Tibial nerve (tissue), 4 donors: ENCODE measurements at places on chromosomes 2 and 18. TPM values are rescaled to one million over a fixed set of nuclear protein-coding genes. Genes with fewer than 3 reads are reported as not detected.

GRCh38 chr2:230326453-230327417, at the start of gene SP140L:
TSS of gene SP140L (plus strand) at chr2:230327193. CDS start at chr2:230327270, 77 bp downstream.
- DNase-seq = peak; percentile 55

DNA sequence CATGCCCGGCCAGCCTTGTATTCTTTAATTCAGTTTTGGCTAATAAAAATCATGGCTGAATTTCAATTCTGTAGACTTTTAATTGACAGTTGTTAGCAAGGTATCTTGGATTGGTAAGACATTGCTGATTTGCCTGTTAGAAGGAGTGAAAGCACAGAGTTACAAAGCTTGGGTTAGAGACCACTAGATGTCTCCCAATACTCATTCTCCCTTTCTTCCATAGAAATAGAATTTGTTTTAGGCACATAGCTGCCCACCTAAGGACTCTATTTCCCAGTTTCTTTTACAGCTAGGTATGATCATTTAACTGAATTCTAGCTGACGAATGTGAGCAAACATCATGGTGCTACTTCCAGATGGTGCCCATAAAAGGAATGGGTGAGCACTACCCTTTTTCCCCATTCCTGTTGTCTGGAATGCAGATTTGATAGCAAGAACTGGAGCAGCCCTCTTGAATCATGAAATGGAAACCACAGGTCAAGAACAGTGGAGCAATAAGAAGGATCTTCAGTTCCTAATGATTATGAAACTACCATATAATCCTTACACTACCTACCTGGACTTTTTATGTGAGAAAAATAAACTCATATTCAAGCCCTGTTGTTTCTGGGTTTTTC, 17.5 kb downstream of the PECR start:
- no peak for DNase-seq

DNA sequence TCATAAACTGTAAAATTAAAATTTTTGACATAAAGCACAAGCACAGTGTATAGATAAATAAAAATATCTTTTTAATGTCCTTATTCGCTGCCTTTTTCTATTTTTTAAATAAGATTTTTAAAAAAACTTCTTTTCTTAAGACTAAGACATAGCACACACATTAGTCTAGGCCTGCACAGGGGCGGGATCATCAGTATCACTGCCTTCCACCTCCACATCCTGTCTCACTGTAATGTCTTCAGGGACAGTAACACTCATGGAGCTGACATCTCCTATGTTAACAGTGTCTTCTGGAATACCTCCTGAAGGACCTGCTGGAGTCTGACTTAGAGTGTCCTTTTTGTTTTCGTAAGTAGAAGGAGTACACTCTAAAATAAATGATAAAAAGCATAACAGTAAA, 33.0 kb downstream of the VAPA start:
- no peak for DNase-seq

- no peak for DNase-seq
These were observed 37.0 kb downstream of the LIMS1 start for GRCh38 chr2:108571286-108571685.

DNA sequence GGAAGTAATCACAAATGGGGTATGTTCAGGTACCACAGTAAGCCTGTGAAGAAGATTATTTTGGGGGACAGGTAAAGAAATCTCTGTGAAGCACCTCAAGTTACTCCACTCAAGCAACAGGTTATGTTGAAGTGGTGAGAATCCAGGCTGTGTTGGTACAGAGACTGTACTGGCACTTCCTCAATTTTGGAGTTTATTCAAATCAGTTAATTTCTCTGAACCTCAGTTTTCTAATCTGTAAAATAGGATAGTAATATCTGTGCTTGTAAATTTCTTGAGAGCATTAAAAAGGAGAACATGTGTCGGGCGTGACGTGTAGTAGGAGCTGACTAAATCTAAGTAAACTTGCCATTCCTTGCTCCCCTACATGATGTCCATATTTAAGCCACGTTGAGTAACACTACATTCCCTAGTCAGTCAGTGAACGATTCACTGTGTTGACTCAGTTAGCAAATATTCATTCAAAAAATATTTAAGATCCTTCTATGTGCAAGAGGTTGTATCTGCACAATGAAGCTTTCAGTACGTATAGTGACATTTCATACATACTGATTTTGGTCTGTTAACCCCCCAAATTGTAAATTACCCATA, 504.2 kb downstream of the ZEB2 start:
- DNase-seq = no peak

- no peak for DNase-seq
These were observed 16.2 kb upstream of the ZCCHC2 start for GRCh38 chr18:62506495-62507143.

Gene DSC2
- total RNA-seq = 3.3 TPM

DNA sequence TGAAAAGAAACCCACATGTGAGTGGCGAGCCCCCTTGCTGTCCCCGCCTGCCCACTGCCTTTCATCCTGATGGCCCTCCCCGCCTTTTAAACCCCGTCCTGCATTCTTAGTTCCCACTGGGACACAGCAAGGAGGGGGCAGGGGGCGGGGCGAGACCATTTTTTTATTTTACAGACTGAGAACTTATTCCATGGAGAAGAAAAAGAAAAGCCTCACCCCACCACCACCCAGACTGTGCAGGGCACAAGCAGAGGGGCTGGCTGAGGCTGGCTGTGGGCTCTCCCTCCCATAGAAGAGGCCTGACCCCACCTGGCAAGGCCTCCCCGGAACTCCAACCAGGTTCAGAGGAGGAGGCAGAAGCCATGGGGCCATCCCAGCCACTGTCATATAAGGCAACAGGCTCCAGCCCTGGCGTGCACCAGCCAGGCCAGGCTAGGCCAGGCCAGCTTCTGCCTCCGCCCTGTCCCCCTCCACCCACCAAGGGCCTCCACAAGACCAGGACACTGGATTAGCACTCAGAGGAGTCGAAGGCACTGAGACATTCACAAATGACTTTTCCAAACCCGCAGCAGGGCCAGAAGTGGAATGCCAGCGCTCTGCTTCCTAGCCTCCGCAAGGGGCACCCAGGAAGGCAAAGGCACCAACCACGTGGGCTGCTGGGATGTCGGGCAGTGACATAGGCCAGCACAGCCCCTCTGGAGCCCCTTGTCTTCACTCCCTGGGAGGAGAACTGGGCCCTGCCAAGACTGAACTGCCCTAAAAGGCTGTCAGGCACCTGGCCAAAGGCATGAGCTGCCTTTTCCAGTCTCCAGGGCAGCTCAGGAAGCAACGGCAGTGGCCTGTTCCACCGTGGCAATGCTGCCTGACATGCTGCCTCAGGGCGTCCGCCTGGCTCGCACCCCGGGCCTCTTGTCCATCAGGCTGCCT, 37.5 kb upstream of the SEMA4C start:
- DNase-seq = peak; percentile 78

Gene FARP2
- 42.7 TPM for total RNA-seq

- no peak for DNase-seq
These were observed 21.2 kb upstream of the ACVR1 start for GRCh38 chr2:157897106-157897971.

GRCh38 chr18:2337552-2338141, 233.7 kb downstream of the METTL4 start:
- DNase-seq = peak; percentile 44

- no peak for DNase-seq
These were observed 4.9 kb upstream of the CNDP1 start for GRCh38 chr18:74529378-74529777.

DNA sequence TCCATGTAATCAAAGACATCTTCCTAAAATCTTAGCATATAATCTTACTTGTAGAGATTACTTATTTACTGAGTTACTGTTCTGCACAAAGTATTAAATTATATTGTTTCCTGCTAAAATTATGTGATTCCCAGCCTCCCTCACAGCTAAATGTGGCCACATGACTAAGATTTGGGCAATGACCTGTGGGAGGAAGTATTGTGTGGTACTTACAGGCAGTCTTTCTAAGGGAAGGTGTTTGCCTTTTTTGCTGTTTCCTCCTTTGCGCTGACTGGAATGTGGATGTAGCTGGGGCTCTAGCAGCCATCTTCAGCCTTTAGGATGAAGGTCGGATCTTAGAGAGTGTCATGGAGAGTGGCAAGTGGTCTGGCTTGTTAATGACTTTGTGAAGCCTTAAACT, 146.3 kb upstream of the APCDD1 start:
- no peak for DNase-seq

DNA sequence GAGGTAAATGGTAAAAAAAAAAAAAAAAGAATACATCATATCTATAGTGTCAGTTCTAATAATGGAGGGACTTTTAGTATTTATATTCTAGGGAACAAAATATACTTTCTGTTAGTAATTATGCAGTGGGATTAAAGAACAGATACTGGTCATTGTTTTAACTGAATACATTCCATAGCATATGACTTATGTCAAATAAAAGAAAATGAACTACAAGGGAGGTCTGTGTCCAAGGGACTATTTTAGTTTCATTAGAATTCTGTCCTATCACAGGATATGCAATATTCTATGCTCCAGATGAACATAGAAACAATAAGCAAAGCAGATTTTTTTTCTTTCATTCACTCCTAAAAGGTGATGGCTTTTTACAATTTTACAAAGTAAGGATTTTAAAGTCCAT, 154.2 kb upstream of the ZEB2 start:
- no peak for DNase-seq

GRCh38 chr18:36628435-36629137, 200.2 kb downstream of the TPGS2 start:
- DNase-seq = no peak

DNA sequence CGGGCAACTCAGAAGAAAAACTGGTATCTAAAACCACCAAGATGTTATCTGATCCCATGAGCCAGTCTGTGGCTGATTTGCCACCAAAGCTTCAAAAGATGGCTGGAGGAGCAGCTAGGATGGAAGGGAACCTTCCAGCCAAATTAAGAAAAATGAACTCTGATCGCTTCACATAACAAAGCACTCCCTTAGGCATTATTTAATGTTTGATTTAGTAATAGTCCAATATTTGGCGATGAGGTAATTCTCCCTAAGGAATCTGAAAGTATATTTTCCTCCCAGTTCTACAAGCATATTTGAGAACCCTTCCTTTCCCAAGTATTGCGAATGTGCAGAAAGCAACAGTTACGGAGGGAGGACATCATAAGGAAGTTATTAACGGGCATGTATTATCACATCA, 156.6 kb downstream of the KCNJ3 start:
- no peak for DNase-seq

Gene TFCP2L1
- 0.20 TPM for total RNA-seq

DNA sequence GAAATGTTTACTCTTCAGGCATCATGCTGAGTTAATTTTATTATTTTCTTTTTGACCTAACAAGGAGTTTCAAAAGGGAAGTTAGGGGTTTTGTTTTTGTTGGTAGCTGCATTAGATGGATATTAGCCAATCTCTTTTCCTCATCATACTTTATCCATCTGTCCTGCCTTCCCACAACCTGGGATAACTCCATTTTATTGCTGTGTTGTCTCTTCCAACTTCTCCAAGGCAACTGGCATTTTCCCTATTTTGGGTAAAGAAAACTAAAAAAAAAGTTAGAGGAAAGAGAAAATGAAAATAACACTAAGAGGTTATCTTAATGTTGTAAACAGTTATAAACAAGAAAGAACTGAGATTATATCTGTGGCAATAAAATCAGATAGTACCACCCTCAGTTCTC, 147.0 kb downstream of the PID1 start:
- no peak for DNase-seq

- DNase-seq = no peak
These were observed 100.3 kb downstream of the MBP start for GRCh38 chr18:77032181-77032701.

Gene TMEM18
- 20.1 TPM for total RNA-seq

DNA sequence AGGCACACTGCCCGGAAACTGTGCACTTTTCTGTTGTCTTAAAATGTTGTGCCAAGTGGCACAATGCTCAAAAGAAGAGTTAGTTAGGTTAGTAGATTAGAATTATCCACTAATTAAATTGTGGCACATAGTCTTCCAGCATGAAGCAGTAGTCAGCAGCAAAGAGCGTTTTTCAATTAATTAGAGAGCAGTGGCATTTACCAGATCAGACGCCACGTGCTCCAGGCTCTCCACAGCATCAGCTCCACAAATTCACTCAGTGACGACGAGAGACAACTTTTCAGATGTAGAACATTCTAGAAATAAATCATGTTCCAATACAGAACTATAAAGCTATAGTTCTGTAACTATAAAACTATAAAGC, 16.4 kb upstream of the RTTN start:
- no peak for DNase-seq

DNA sequence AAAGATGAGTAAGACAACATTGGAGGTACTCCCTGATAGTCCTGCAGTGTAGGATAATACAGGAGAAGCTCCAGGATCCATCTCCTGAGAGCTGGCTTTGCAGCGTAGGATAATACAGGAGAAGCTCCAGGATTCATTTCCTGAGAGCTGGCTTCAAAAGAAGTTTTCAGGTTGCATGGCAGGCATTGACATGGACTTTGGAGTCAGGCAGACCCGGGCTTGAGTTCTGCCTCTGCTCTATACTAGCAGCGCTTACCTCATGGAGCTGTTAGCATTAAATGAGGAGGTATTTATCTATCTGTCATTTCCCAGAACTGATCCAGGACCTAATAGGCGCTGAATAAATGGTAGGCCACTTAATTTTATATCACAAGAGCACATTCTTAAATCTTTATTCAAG, 97.8 kb downstream of the FMNL2 start:
- no peak for DNase-seq
